SW480 (cell line): ENCODE measurements at places on chromosomes 3 and 15.
A peak's percentile ranks its signal among the peaks of the same experiment; 100 is the strongest.

- peak; percentile 31 for DNase-seq
Observed at GRCh38 chr3:158105119-158105709, 1.0 kb downstream of the SHOX2 start.

GRCh38 chr3:115062412-115062956 is 84.6 kb downstream of the ZBTB20 start:
- peak; percentile 71 for DNase-seq

DNA sequence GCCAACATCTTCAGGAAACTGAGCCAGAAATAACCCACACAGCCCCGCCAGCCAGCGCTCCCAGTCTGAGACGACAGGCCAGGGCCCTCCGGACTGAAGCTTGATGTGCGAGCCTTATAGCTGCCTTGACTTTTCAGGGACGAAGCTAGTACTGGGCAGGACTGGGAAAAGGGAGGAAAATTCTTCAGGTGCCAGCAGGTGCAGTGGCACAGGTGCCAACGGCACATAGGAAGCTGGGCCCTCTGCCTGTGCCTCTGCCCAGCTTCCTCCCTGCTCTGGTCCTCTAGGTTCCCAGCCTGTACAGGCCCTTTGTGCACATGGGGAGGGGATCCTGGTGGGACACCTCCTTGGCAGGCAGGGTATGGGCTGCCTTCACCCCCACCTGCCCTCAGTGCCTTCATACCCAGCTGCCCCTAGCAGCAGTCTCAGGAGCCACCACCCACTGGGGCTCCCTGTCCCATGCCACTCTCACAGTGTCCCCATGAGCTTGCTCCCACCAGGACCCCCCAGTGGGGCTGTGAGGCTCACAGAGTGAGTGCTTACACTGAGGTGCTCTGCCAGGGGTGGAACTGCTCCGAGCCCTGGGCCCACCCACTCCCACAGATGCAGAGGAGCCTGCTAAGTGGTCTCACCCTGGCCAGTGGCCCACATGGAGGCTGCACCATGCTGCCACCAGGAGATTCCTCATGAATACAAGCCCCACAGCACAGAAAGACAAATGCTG is 61.0 kb downstream of the DNAJB8 start:
- no peak for DNase-seq

GRCh38 chr3:41900265-41900664 is 61.6 kb downstream of the ULK4 start:
- DNase-seq: no peak

- no peak for DNase-seq
Observed at GRCh38 chr3:69695933-69696332, 43.3 kb upstream of the MITF start.

DNA sequence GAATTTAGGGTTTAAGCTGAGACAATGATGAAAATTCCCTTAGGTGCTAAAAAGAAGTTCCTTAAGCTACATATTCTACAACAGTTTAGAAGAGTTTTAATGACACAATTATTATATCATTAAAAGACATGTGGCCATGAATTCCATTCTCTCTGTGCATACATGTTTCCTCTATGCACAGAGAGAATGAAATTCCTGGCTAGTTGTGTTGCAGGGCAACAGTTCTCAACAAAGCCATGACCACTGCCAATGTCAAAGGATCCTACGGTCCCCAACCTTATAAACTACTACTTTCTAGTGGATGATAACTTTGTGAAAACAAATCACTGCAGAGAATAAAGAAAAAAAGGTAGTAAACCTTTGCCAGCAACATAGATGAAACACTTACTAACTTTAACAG is 122.7 kb downstream of the OTOL1 start:
- DNase-seq: no peak
